ENCODE measurements at places on chromosomes 2 and 18.

- DNase-seq = no peak
Observed at GRCh38 chr2:160532388-160532787, 38.8 kb upstream of the RBMS1 start.

DNA sequence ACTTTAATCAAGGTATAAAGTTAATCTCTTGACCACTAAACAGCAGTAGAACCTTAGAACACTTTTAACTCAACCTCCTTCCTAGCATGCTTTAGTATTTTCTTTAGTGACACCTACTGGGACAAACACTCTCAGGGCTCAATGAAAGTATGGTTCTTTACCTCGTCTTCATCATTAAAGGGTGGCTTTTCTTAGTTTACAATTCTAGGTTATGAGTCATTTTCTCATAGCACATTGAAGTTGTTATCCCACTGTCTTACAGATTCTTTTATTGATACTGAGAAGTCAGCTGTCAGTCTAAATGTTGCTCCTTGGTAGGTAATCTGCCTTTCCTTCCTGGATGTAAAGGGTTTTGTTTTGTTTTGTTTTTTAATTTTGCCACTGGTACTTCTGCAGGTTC lies 38.0 kb downstream of the SIGLEC15 start:
- DNase-seq = no peak

GRCh38 chr18:77361382-77361781 lies 111.7 kb downstream of the GALR1 start:
- DNase-seq = no peak

- no peak for DNase-seq
Observed at GRCh38 chr18:55627007-55627406, 39.0 kb upstream of the TCF4 start.

DNA sequence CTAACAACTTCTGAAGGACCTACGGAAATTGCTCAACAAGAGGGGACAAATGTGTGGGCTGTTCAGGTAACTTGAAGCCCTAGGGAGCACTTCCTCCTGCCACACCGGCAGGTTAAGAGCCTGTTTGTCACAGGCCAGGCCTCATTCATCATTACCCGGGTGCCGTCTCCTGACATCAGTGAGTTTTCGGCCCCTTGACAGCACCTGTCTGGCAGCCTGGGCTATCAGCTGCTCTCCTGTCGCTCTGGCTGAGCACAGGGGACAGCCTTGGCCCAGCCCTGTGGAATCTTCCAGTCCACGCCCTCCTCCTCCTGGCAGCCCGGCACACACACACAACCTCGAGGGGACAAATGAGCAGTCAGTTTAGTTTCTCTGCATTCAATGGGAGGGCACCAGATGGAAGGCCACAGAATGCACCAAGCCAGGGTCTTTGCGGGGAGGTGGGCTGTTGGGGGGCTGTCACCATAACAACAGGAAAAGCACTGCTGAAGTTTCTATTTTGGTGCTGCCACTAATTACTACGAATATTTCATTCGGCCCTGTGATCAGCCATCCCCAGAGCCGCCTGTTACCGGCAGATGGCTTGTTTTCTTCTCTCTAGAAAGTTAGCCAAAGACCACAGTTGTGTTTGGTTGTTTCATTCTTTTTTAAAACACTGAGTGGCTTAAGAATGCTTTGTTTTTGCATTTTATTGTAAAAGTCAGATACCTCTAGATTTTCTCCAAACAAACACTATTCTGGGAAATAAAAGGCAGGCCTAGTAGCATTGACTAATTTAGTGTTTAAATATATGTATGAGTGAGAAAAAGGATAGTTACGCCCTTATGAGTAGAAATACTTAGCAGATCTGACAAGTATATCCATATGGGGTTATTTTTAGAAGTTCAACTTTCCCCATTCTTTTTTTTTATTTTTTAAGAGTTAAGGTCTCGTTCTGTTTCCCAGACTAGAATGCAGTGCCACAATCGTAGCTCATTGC lies 189.9 kb upstream of the NDUFV2 start:
- DNase-seq = no peak

- DNase-seq = no peak
Observed at GRCh38 chr2:182281276-182281675, 145.6 kb downstream of the PDE1A start.

GRCh38 chr2:219158586-219158985 lies 2.0 kb downstream of the NHEJ1 start:
- DNase-seq = no peak

GRCh38 chr2:98748292-98749065 lies 17.5 kb upstream of the MGAT4A start:
- DNase-seq = no peak

DNA sequence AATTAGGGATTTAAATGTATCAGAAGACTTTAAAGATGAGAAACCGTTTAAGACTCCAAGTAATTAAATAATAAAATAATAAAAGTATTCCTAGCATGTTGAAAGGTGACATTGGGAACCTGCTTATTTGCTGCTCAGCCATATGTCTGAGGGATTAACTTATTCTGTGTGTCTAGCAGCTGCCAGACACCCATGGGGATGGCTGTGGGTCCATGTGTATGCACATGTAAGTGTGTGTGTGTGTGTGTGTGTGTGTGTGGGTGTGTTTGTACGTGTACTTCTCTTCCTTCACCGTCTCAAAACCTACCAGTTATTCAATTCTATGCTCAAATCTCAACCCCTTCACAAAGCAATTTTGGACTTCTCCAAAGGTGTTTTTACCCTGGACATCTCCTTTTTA lies 124.5 kb downstream of the SETBP1 start:
- DNase-seq = no peak

DNA sequence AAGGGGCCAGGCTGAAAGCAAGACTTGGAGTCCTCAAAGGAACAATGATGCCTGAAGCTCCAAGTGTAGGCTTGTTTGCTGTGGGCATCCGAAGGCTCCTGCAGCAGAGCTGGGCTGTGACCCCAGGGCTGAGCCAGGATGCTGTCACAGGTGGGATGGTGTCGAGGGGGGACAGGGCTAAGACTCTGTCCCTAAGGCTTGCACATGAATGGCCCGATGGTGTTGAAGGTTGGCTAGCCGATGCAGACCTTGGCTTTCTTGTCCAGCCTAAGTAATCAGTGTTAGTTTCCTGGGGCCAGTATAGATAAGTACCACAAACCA lies 251.0 kb downstream of the NDUFA10 start:
- no peak for DNase-seq

DNA sequence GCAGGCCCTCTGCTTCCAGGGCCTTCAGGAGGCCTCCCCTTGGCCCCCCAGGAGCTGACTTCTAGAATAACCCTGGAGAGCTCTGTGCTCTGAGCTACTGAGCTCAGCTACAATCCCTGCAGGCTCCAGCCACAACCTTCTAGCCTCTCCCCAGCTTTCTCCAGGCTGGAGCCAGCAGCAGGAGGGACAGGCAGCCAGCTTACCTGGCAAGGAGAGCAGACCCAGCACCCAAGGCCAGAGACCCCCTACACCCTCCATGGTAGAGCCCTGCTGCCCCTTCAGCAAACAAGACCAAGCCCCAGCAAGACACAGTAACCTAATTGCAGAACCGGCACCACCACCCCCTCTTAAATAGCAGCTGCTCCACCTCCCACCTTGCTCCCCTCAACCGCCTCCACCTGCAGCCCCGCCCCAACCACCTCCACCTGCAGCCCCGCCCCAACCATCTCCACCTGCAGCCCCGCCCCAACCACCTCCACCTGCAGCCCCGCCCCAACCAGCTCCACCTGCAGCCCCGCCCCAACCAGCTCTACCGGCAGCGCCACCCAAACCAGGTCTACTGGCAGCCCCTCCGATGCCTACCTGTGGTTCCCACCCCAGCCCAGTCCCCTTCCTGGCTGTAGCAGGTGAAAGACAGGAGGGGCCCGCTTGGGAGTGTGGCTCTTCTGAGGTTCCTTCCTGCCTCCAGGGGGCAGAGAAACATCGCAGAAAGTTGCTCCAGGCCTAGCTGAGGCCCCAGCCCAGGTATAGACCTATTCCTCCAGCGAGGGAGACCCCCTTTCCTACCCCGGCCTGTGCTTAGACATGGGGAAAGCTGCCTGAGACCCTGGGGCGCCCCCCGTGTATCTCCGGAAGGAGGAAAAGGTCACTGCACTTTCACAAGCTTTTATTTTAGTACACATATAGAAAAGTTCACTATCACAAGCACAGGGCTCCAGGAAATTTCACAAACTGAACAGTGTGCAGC lies at the start of gene ASTL:
TSS of gene ASTL (minus strand) at position 324 of the 967 bp plus-strand sequence. CDS start at position 258, 66 bp downstream.
- peak; percentile 69 for DNase-seq

DNA sequence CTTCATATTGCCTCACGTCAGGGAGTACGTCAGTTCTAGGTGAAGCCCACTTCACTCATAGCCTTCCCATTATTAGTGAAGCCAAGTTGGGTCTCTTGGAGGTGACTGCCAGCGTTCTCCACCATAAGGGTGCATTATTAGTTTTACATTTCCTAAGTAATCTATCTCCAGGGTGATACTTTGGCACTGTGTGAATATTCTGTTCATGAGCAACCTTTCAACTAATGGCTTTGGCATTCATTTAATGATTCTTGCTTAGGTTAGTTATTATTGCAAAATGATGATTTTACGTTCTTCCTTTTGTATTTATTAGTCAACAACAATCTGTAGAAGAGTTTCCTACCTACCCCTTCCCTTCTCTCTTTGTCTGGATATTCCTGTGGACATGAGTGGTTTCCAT lies 97.5 kb downstream of the MAP4K4 start:
- no peak for DNase-seq

DNA sequence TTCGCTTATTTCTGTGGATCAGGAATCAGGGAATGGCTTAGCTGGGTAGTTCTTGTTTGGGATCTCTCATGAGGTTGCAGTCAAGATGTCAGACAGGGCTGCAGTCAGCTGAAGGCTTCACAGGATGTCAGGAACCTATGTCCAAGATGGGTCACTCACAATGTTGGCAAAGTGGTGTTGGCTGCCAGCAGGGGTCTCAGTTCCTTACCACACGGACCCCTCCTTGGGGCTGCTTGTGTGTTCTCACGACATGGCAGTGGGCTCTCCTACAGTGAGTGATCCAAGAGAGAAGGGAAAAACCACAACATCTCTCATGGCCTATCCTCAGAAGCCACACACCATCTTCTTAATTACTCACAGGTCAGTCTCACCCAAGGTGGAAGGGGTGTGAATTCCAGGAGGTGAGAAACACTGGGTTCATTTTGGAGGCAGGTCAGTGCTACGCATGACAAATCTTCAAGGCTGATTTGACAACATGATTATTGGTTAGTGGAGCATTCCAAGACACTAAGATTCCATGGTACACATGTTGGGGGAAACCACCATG lies 1.3 kb upstream of the ANTXR1 start:
- no peak for DNase-seq

GRCh38 chr2:148944536-148944935 lies 69.5 kb downstream of the KIF5C start:
- no peak for DNase-seq

DNA sequence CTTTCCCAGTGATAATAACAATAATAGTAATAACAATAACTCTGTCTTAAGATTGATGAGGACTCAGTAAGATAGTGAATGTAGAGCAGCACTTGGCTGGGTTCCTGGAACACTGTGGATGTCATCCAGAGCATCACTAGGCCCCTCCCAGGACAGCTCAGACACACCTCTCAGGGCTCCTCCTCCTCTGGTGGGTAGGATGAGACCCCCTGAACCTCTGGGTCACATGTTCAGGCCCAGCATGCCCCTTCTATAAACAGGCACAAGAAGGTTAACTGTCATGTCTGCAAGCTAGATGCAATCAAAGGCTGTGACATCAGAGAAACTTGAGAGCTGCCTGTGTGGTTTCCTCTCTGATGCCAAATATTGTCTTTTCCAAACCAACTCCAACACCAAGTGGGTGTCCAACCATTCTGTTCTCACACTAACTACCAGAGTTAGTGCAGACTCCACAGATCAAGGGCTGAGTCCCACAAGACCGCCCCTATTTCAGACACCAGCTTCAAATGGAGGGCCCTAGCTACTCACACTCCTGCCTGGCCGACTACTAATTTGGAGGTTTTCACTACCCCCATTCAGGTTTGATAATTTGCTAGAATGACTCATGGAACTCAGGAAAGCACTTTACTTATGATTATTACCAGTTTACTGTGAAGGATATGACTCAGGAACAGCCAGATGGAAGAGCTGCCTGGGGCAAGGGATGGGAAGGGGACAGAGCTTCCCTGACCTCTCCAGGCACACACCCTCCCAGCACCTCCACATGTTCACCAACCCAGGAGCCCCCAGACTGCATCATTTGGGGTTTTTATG lies 46.4 kb upstream of the BZW1 start:
- DNase-seq = peak; percentile 63

- DNase-seq = no peak
Observed at GRCh38 chr2:238655198-238655860, 192.6 kb upstream of the TWIST2 start.

DNA sequence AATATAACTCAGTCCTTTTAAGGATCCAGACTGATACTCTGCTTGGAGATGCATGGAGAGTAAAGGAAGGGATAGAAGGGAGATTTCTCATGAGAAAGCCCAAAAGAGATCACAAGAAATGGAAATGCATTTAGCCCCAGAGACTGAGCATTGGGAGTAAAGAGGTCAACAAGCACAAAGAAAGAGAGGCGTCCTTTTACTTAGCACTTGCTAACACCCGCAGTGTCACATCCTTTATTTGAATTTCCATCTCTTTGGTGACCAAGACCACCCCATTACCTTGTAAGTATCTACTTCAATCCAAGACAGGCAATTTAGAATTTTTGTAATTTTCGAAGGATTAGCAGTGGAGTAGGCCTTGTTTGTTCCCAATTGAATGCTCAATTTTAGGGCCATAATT lies 111.8 kb upstream of the DCC start:
- DNase-seq = no peak

DNA sequence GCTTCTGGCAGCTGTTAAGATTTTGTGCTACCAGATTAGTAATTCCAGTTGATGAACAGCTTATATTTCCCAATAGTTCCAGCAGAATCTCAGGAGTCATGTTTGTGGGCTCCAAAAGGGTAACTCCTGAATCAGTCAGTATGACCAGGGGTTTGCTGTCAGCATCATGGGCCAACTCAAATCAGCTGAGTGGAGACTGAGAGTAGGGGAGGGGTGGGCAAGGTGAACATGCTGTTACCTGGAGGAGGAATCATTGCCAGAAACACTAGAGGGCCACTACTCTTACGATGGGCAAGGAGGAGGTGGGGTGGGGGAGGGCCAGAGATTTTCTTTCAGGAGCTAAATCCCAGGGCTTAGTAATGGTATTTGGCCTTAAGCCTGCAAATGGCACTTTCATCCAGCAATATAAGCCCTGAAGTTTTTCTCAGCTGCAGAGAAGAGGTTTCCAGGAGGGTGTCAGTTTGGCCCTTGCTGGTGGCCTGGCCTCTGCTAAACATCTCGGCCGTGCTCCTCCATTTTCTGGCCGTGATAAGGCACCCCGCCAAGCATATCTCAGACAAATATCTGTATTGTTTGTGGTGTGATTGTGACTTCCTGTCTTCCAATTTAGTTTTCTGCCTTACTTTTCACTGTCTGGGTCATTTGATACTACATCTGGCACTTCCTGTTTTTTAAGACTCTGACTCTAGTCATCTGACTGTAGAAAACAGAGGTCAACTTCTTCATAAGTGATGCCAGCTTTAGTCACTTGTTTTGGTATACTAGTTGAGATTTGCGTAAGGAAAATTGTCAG lies 120.5 kb upstream of the CXCR4 start:
- peak; percentile 51 for DNase-seq

DNA sequence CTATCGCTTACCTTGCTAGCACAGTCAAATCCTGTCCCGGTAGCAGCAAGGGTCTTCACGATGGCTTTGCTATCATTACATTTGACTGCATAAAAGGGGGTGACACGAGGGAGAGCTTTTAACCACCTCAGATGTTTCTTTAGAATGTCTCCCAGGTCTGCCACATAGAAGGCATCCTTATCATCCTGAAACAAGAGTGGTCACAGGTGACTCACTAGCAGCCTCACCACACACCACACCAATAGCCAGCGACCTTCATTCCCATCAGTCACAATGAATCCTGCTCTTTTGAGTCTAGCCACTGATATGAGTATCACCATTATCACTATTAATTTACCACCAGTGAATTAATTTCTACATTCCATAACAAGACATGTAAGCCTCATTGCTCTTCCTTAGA lies 3.7 kb downstream of the ODC1 start:
- peak; percentile 78 for DNase-seq
